ENCODE measurements at places on chromosomes 7 and 10.

- no peak for DNase-seq
These were observed 182.2 kb downstream of the HTR7 start for GRCh38 chr10:90675621-90676020.

- no peak for DNase-seq
These were observed 62.8 kb downstream of the GSAP start for GRCh38 chr7:77353407-77353721.

DNA sequence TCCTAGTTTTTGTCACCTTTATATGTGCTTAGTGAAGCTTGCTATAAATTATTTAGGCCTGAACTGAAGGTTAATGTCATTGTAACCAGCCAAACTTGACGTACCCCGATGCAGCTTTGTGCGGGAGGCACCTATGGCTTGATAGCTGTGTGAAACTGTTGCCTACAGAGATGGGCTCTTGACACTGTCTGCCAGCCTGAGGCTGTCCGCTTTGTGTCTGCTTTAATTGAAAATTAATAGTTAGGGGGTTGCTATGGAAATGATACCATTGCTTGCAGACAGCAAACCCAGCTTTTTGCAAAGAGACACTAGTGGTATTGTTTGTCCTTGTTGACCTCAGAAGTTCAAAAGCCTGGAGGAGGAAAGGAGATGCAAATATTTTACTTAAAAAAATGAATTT lies 2.1 kb upstream of the FOXP2 start:
- DNase-seq, result no peak

- DNase-seq, result no peak
These were observed 365.4 kb downstream of the SUGCT start for GRCh38 chr7:40500219-40500618.

DNA sequence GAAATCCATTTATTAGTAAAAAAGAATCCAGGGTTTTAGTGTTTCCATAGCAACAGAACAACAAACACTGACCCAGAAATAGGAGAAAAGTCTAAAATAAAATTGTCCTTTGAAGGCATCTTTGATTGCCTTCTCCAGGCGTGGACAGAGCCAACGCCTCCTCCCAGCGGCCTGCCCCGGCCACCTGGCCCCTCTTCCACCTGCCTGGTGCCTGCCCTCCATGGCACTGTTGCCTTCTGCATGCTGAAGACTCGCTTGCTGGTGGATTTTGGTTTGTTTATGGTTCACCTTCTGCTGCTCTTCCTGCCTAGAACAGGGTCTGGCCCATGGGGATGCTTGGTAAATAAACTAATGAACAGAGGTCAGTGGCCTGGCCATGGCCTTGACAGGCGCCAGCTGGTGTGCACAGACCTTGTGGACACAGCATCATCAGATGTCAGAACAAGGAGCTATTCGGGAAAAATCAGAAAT lies 107.4 kb downstream of the DYNC2I1 start:
- DNase-seq, result no peak

Data from germinal center (tissue), 1 donor.